ENCODE measurements at places on chromosomes 16 and 17.

GRCh38 chr16:10808218-10808617, 10.4 kb downstream of the TVP23A start:
- DNase-seq = no peak

DNA sequence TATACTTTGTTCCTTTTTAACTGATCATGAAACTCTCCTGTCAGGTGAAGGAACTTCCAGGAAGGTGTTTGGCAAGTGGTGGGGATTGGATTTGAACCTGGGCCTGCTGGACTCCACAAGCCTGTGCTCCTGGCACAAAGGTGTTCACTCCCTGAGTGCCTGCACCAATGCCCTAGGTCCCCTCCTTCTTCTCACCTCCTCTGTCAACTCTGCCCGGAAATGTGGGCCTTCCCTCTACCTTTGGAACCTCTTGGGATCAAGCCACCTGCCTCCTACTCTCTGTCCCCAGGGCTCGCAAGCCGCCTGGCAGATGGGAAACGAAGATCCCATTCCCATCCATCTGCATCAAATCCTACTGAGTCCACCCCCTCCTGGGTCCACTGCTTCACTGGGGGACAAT, 40.0 kb downstream of the RTN4RL1 start:
- DNase-seq = no peak

- DNase-seq = no peak
These were observed 13.9 kb upstream of the ADGRG1 start for GRCh38 chr16:57614536-57614935.

DNA sequence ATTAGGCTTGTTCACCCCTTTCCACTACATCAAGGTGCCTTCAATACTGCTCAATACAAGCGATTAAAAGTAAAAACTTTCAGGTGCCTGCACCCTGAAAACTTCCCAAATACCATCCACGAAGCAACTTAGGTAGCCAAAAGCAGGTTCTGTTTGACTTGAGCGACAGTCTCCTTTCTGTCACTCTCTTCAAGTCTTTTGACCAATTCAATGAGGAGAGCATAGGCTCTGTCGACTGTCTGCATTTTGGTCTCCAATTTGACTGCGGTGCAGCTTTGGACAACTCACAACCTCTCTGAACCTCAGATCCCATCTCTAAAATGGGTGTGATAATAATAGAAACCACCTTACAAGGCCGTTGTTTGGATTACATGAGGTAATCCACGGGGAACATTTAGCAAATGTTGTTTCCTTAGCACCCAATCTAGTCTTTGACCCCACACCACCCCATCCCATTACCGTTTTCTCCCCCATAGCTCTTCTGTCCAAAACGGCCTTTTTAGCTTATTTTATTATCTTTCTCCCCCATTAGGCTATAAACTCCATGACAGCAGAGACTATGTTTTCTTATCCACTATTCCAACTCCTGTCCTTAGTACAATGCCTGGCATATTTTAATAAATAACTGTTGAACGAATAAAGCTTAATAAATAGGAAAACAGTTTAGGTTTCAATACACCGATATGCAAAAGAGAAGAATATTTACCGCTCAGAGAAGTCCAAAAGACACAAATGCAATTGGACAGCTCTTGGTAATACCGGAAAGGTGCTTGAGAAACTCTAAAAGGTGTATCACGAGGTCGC, 999 bp downstream of the MARF1 start:
- no peak for DNase-seq

DNA sequence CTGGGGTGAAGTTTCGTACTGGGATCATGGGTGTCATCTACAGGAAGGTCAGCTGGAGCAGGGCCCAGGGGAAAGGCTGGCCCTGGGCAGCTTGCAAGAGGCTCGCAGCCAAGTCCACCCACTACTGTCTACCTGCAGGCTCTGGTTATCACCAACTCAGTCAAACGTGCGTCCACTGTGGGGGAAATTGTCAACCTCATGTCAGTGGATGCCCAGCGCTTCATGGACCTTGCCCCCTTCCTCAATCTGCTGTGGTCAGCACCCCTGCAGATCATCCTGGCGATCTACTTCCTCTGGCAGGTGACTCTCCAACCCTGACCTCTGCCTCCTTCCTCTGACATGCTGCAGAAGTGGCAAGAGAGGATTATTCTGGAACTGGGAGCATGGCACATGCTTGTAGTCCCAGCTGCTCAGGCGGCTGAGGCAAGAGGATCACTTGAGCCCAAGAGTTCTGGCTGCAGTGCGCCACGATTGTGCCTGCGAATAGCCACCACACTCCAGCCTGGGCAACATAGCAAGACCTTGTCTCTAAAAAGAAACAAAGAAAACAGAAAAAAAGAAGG, 29.2 kb downstream of the ABCC3 start:
- no peak for DNase-seq

DNA sequence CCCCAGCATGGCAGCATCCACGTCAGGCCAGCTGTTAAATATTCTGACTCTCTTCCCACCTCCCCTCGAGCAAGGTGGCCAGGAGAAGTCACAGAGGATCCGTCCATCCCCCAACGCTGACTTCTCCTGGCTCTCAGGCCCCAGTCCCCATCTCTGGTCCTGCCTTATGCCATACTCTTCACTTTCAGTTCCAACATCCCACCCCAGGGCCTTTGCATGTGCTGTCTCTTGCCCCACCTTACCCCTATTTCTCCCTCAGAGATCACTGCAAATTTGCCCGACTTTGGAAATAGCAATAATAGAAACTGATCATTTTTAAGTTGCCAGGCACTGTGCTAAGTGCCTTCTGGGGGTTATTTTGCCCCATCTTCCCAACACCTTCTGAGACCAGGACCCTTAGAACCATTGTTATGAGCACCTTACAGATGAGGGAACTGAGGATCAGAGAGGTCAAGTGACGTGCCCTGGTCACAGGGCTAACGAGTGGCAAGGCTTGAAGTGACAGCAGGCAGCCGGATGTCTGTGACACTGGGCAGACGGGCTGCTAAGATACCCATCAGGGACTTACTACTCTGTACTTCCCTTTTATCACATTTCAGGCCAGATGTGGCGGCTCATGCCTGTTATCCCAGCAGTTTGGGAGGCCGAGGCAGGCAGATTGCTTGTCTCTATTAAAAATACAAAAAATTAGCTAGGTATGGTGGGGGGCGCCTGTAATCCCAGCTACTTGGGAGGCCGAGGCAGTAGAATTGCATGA, 17.7 kb downstream of the HID1 start:
- DNase-seq = no peak

DNA sequence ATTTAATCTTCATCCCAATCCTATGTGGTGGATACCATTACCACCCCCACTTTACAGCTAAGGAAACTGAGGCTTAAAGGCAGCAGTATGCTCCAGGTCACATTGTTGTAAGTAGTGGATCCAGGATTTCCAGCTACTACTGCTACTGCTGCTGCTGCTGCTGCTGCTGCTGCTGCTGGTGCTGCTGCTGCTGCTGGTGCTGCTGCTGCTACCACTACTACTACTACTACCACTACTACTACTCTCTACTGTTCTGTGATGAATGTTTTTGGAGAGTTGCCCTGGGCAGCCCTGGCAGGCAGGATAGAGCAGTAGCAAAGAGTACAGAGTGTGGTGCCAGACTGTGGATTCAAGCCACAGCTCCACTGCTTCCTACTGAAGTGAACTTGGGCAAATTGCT, 49.3 kb upstream of the SLC12A3 start:
- DNase-seq = no peak

GRCh38 chr17:9255833-9256232, 234.5 kb downstream of the NTN1 start:
- DNase-seq = no peak

GRCh38 chr17:39573447-39574298, 34.0 kb downstream of the NEUROD2 start:
- DNase-seq = peak; percentile 72

GRCh38 chr17:17573912-17574311, 17.6 kb downstream of the PEMT start:
- DNase-seq = no peak

DNA sequence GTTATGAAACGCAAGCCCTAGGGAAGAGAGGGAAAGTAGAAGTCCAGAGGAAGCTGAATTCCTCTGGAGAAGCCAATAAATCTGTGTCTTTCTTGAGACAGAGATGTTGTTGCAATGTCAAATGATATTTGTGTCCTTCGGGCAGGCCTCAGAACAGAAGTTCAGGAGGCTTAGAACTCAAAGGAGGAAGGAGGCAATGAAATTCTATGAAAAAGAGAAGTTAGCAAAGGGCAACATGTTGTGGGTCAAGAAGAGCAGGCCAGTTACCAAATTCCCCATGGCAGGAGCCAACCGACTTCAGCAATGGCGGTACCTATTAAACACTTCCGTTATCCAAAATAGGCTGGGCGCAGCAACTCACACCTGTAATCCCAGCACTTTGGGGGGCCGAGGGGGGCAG, 109.0 kb upstream of the DHX40 start:
- DNase-seq = no peak

DNA sequence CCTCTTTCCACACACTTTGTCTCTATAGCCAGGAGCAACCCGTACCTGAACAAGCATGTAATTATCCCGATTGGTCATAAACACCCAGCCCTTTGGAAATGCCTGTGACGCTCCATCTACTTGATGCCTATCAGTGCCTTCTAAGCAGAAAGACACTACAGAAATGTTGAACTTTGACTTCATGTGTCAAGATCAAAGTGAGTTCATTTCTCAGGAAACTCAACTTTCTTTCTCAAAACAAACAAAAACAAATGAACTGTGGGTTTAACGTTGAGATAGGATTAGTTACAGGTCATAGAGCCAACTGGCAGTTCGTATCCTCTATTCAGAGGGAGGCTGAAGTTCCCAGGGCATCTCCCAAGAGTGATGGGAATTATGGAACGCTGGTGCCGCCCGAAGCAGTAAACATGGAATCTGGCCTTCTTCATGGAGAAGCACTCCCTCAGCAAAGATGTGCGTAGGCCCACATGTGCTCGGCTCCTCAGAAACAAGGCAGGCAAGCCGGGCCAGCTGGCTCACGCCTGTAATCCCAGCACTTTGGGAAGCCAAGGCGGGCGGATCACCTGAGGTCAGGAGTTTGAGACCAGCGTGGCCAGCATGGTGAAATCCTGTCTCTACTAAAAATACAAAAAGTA, 9.5 kb downstream of the SLC6A4 start:
- DNase-seq = no peak

DNA sequence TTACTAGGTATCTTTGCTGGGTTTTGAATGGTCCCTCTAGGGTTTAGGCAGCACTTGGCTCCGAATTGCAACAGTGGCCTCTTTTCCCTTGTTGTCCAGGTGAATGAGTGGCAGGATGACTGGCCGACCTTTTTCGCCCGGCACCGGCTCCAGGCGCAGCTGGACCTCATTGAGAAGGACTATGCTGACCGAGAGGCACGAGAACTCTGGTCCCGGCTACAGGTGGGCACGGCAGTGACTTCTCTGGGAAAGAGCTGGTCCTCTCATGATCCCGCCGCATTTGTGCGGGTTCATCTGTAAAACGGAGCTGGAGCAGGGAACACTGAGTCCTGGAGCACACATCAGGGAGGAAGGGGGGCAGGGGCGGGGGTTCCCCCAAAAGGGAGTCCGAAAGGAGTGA, 3.1 kb upstream of the TBCD start:
- DNase-seq = no peak

DNA sequence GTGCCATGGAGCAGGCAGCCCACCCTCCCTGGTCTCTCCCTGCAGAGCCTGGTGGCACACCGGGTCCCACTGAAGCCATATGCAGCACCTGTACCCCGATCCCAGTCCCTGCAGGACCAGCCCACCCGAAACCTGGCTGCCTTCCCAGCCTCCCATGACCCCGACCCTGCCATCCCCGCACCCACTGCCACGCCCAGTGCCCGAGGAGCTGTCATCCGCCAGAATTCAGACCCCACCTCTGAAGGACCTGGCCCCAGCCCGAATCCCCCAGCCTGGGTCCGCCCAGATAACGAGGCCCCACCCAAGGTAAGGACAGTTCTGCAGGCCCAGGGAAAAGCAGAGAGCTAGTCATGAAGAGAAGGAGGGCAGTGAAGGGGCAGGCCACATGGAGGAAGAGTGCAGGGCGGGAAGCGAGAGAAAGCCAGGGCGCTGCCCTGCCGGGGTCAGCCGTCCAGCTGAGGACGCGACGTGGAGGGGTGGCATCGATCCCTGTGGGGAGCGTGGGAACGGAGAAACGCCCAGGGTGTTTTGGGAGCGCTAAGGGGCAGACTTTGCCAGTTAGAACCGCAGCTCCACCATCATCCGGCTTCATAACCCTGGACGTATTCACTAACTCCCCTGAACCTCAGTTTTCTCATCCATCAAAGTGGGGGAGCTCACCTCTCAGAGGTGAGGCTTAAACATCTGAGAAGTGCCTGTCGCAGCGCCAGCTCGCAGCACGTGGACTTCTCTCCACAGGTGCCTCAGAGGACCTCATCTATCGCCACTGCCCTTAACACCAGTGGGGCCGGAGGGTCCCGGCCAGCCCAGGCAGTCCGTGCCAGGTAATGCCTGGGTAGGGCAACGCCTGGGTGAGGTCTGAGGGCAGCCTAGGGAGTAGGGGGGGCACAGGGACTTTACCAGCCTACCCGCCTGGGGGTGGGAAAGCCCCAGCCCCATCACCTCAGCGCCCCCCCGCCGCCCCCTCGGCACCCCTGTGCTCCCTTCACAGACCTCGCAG, 7.6 kb upstream of the C17orf107 start:
- no peak for DNase-seq

DNA sequence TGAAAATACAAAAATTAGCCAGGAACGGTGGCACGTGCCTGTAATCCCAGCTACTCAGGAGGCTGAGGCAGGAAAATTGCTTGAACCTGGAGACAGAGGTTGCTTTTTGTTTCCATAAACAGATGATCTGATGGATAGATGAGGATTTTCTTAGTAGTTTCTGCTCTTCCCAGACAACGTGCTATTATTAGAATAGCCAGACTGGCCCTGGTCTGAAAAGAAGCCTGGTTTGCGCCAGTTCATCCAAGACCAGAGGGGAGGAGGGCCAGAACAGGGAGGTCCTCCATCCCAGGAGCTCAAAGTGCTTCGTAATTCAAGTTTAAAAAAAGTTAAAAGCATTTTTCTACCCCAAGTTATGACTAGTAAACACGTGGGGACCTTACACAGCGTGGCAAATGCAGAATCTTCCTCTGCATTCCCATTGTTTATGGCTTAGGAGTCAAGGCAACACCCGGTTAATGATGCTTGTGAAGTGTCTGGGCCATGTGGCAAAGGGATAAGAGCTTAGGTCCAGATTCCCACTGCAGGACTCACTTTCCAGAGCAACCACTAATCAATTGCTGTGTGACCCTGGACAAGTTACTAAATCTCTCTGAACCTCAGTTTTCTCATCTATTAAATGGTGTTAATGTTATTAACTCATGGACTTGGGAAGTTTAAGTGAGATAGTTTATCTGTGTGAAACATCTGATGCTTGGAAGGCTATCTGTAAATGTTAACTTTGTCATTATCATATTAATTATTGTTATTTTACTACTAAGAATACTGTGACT, 205.4 kb downstream of the CCDC182 start:
- DNase-seq = no peak

DNA sequence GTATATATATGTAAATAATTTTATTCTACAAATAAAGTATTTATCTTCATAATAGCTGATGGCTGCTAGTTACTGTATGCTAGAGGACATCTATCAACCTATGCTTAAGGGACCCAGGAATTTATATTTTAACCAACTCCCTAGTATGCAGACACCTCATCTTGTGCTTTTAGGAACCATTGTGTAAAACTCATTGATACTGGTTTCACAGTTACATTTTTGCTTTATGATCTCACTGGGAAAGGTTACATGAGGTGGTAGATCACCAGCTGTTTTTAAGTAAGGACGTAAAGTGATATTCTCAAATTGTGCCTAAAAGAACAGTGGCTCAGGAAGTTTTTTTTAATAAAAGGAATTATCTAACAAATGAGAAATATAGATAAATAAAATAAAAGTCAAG, 56.4 kb downstream of the VMP1 start:
- no peak for DNase-seq

- DNase-seq = no peak
These were observed 140.8 kb downstream of the FTO start for GRCh38 chr16:53844804-53845203.

Measured in sciatic nerve (tissue), 2 donors.